Neural progenitor cell (in vitro differentiated cells): ENCODE measurements at places on chromosomes 5 and 9. TPM values are rescaled to one million over a fixed set of nuclear protein-coding genes. Genes with fewer than 3 reads are reported as not detected.

C9orf43 gene
- total RNA-seq, result 0.50 and 1.3 TPM in 2 replicates

DNA sequence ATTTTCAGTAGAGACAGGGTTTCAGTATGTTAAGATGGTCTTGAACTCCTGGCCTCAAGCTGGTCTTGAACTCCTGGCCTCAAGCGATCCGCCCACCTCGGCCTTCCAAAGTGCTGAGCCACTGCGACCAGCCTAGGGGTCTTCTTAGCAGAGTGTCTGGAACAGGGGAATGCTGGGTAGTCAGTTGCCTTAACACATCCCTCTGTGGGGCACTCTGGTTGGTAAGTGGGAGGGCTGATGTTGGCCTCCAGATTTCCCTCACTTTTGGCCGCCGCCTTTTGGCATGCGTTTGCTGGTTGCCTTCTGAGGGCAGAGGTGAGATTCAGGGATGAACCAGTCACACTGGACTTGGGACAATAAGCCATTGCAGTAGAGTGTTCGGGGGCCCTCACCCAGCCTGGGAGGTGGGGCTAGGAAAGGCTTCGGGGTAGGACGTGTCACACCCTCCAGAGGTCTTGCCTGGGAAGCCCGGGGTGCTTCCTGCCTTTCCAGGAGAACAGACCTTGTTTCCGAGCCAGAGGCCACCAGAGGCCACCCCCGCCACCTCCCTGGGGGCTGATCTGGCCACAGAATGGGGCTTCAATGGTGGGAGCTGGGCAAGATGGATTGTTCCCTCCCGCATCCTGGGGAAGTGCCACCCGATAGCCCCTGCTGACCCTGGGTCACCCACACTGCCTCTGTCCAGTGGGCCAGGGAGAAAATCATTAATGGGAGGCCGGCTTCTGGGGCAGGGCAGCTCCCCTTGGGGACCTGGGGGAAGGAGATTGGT lies 13.3 kb downstream of the FGF18 start:
- DNase-seq, result no peak

- DNase-seq, result peak; percentile 69
These were observed 2.6 kb downstream of the OLFML2A start for GRCh38 chr9:124779368-124780059.

- DNase-seq, result no peak
These were observed 257.2 kb downstream of the YTHDC2 start for GRCh38 chr5:113770648-113771047.

- no peak for DNase-seq
These were observed 71.9 kb downstream of the ITGA1 start for GRCh38 chr5:52859628-52860027.
